ENCODE measurements at places on chromosomes 4 and X.
A peak's percentile ranks its signal among the peaks of the same experiment; 100 is the strongest.

- no peak overlapping the region for H3K4me3 ChIP-seq
- no peaks in the 10 kb centered on the region for H3K4me1 ChIP-seq
- no peak overlapping the region for H3K27ac ChIP-seq
- DNase-seq = no peak
Observed at GRCh38 chr4:45732161-45732560, 391.7 kb downstream of the GABRG1 start.

DNA sequence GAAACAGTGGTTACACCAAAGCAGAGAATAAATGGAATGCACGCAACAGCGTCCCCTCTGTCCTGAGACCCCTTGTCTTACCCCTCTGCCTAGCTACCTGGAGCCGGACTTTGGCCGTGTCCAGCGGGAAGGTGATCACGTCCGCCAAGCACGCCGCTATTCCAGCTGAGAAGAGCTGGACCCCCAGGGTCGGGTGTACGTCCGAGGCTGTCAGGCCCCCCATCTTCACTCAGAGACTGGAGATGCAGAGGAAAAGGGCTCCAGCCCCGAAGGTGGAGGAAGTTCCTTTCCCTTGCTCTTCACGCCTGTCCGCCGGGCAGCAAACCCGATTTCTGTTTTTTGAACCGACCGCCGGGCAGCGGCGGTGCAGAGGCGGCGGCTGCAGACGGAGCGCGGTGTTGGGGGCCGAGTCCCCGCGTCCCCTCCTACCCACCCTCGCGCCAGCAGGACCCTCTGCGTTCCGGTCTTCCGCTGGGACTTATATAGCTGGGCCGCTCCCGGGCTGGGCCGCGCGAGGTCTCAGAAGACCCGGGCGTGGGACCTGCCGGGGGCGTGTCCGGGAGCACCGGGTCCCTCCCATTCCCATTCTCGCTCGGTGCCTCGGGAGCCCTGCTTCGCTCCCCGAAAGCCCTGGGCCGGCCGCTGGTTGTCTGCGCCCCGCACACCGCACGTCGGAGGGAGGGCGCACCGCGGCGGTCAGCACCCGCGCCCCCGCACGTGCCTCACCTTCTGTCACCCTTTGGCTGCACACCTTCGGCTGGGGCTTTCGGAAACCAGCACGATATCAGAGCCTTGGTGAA lies at the start of gene UCP1:
TSS of gene UCP1 (minus strand) at position 455 of the 800 bp plus-strand sequence. CDS start at position 223, 232 bp downstream.
- H3K27me3 ChIP-seq = no peaks in the 10 kb centered on the region
- no peak for DNase-seq
- H3K27ac ChIP-seq = no peak within 1 kb of the TSS
- H3K4me1 ChIP-seq = peaks cover 19% of the 10 kb centered on the region
- H3K36me3 ChIP-seq = no peaks in the 10 kb centered on the region

DNA sequence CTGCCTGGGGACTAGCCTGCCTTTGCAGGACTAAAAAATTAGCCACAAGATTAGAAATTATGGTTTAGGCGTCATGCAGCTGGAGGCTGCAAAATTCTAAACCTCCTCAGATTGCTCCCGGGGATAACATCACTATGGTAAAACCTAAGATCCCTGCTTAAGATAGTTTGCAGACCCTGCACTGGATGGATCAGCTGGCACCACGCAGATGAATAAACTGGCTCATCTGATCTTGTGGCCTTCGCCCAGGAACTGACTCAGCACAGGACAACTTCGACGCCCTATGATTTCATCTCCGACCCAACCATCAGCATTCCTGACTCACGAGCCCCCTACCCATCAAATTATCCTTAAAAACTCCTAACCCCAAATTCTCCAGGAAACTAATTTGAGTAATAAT lies 482.4 kb downstream of the SPRY1 start:
- no peaks in the 10 kb centered on the region for H3K4me1 ChIP-seq
- no peak overlapping the region for H3K4me3 ChIP-seq
- DNase-seq = no peak
- no peaks in the 10 kb centered on the region for H3K27me3 ChIP-seq
- no peaks in the 10 kb centered on the region for H3K36me3 ChIP-seq

DNA sequence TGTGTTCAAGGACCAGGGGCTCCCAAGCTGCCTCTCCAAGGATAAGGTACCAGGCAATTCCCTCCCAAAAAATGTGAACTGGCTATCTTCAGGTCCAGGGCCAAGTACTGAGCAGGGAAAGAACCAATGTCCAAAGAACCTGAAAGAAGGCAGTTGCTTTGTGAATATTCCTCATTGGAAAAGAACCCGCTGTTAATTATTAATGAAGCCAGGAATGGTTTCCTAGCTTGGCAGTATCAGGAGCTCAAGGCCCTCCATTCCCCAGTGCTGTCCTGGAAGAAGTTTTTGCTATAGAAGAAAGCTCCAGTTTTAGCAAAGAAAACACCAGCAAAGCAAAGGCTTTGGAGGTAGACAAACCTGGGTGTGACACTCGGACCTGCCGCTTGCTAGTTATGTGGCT lies 130.0 kb upstream of the MBNL3 start:
- H3K36me3 ChIP-seq = no peaks in the 10 kb centered on the region
- DNase-seq = no peak
- H3K27me3 ChIP-seq = no peaks in the 10 kb centered on the region

DNA sequence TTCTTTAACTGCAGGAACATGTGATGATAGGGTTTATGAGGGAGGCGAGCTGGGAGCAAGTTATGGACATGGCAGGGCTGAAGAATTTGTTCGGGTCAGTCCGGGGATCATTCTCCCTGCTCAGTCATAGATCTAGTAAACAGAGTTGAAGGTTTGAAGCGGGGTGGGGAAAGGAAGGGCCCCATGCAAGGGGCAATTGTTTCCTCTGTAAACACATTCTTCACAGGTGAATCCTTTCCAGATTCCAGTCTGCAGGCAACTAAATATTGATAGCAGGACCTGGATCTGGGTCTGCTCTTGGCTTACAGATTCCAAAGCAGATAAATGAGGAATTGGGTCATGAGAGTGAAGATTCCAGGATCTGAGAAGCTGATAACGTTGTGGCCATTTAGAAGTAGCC lies 44.3 kb upstream of the ARHGAP24 start:
- H3K4me3 ChIP-seq = no peak overlapping the region
- H3K27ac ChIP-seq = no peak overlapping the region
- H3K36me3 ChIP-seq = no peaks in the 10 kb centered on the region
- no peak for DNase-seq

- H3K27me3 ChIP-seq = no peaks in the 10 kb centered on the region
- H3K27ac ChIP-seq = no peak overlapping the region
- H3K36me3 ChIP-seq = no peaks in the 10 kb centered on the region
- DNase-seq = no peak
- peaks cover 62% of the 10 kb centered on the region for H3K4me1 ChIP-seq
Observed at GRCh38 chr4:47493238-47494123, 8.4 kb downstream of the ATP10D start.

DNA sequence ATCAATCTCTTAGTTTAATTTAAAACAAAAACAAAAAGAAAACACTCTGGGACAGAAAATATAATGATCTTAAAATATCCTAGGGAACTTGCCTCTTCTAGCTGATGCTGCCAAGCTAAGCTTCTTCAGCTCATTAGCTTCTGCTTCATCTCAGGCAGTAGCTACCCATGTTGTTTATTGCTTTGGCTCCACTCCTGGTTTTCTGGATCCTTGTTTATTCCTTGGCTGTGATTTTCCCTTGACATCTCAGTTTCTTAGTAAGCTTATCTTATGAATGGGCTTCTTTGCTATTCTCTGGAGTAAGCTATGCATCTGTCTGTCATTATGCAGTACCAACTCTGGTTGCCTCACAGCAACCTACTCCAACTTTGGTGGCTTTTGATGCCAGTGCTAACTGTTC lies 5.1 kb upstream of the MTHFD2L start:
- no peak for DNase-seq
- H3K27ac ChIP-seq = no peak overlapping the region
- H3K4me3 ChIP-seq = no peak overlapping the region
- peaks cover 7% of the 10 kb centered on the region for H3K4me1 ChIP-seq
- H3K27me3 ChIP-seq = no peaks in the 10 kb centered on the region

GRCh38 chr4:183783991-183784553 lies 121.0 kb upstream of the STOX2 start:
- no peak overlapping the region for H3K27ac ChIP-seq
- no peak overlapping the region for H3K4me3 ChIP-seq
- no peaks in the 10 kb centered on the region for H3K36me3 ChIP-seq
- no peak for DNase-seq
- H3K4me1 ChIP-seq = peaks cover 9% of the 10 kb centered on the region
- H3K27me3 ChIP-seq = no peaks in the 10 kb centered on the region

DNA sequence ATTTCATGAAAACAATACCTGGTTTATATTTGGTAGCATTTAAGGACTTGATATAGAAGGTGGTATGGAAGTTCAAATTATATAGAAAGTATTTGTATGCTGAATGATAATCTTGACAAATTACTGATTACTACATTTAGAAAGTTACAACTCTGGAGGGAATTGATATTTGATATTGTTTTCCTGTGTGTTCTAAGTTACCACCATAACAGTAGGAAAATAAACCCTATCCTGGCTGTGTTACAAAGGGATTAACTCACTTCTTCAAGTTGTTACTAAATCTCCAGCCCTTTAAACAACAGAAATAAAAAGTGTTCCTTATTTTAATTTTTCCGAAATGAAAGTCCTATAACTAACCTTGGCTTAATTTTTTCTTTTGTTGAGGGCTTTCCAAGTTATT lies 36.6 kb downstream of the FHL1 start:
- DNase-seq = no peak
- H3K27ac ChIP-seq = peak overlapping the region; percentile 5
- H3K4me1 ChIP-seq = peaks cover 19% of the 10 kb centered on the region
- no peaks in the 10 kb centered on the region for H3K36me3 ChIP-seq
- H3K27me3 ChIP-seq = no peaks in the 10 kb centered on the region
- H3K4me3 ChIP-seq = no peak overlapping the region

DNA sequence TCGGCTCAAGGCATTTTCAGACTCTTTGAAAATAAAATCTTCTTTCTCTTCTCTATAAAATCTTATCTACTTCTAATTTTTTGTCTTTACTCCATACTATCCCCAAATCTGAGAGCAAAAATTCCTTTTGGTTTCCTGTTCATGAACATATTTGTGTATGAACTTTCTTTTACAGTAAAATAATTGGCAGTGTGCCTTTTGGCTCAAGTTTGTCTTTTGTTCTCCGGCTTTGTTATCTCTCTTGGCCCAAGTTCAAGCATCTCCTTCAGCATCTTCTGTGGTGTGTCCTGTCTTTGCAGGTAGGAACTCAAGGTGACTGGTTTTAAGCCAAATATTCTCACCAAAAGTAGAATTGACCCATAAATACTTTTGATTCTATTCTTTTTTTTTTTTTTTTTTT lies 276.6 kb upstream of the FAT1 start:
- no peaks in the 10 kb centered on the region for H3K36me3 ChIP-seq
- DNase-seq = no peak
- no peak overlapping the region for H3K4me3 ChIP-seq
- no peaks in the 10 kb centered on the region for H3K4me1 ChIP-seq
- H3K27me3 ChIP-seq = no peaks in the 10 kb centered on the region

DNA sequence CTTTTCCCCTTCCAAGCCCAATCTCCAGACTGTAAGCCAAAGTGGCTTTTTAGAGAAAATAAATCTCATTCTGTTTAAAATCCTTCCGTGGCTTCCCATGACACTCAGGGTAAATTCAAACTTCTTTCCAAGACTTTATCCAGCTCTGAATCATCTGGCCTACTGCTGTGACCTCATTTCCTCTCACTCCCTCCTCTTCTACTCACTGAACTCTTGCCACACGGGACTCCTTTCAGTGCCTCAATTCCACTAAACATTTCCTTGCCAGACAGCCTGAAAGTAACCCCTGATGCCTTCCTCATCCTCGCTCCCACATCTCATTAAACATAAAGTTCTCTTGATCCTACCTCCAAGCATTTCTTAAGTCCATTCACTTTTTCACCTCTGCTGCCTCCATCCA lies 27.8 kb upstream of the RNF128 start:
- no peaks in the 10 kb centered on the region for H3K36me3 ChIP-seq
- no peak overlapping the region for H3K4me3 ChIP-seq
- no peaks in the 10 kb centered on the region for H3K4me1 ChIP-seq
- H3K27ac ChIP-seq = no peak overlapping the region
- DNase-seq = no peak
- no peaks in the 10 kb centered on the region for H3K27me3 ChIP-seq

GRCh38 chr4:83138946-83139345 lies 24.4 kb upstream of the PLAC8 start:
- no peaks in the 10 kb centered on the region for H3K36me3 ChIP-seq
- H3K27me3 ChIP-seq = no peaks in the 10 kb centered on the region
- no peak overlapping the region for H3K27ac ChIP-seq
- DNase-seq = no peak
- no peaks in the 10 kb centered on the region for H3K4me1 ChIP-seq

GRCh38 chr4:108972613-108973283 lies 209.9 kb upstream of the ETNPPL start:
- no peaks in the 10 kb centered on the region for H3K36me3 ChIP-seq
- H3K27me3 ChIP-seq = no peaks in the 10 kb centered on the region
- H3K27ac ChIP-seq = no peak overlapping the region

GRCh38 chr4:159239629-159240028 lies 136.8 kb downstream of the RAPGEF2 start:
- H3K27ac ChIP-seq = peak overlapping the region; percentile 10
- H3K27me3 ChIP-seq = no peaks in the 10 kb centered on the region
- peaks cover 9% of the 10 kb centered on the region for H3K4me1 ChIP-seq
- no peak for DNase-seq

- no peak overlapping the region for H3K4me3 ChIP-seq
- H3K36me3 ChIP-seq = no peaks in the 10 kb centered on the region
- H3K4me1 ChIP-seq = no peaks in the 10 kb centered on the region
- H3K27ac ChIP-seq = no peak overlapping the region
Observed at GRCh38 chr4:78308517-78308916, 243.1 kb upstream of the ANXA3 start.

DNA sequence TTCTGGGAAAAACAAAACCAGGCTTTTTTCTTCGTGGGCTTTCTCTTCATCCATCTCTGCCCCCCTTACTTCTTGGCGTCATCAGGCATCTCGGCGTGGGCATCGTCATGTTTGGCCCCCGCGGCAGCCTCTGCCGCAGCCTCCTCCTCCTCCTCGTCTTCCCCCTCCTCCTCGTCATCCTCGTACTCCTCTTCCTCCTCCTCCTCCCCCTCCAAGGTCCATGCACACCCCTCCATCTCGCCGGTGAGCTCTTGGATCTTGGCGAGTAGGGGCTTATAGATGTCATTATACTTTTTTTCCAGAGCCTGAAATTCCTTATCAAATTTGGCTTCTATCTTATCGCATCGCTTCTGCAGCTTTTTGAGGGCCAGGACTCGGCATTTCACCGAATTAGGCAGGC lies 488 bp downstream of the NAP1L5 start:
- DNase-seq = no peak
- peak overlapping the region; percentile 62 for H3K4me3 ChIP-seq
- no peaks in the 10 kb centered on the region for H3K36me3 ChIP-seq
- no peaks in the 10 kb centered on the region for H3K4me1 ChIP-seq

- no peaks in the 10 kb centered on the region for H3K4me1 ChIP-seq
- H3K27me3 ChIP-seq = no peaks in the 10 kb centered on the region
- no peak overlapping the region for H3K4me3 ChIP-seq
- DNase-seq = no peak
- no peak overlapping the region for H3K27ac ChIP-seq
- H3K36me3 ChIP-seq = no peaks in the 10 kb centered on the region
Observed at GRCh38 chrX:15524417-15524816, 23.8 kb downstream of the BMX start.

GRCh38 chrX:15497865-15498264 lies 2.7 kb upstream of the BMX start:
- no peak for DNase-seq
- no peaks in the 10 kb centered on the region for H3K27me3 ChIP-seq
- H3K36me3 ChIP-seq = no peaks in the 10 kb centered on the region
- H3K4me3 ChIP-seq = no peak overlapping the region
- no peak overlapping the region for H3K27ac ChIP-seq
- no peaks in the 10 kb centered on the region for H3K4me1 ChIP-seq
